ENCODE measurements at places on chromosomes 16 and 17. TPM values are rescaled to one million over a fixed set of nuclear protein-coding genes. Genes with fewer than 3 reads are reported as not detected.

TVP23A gene
- total RNA-seq: 0.83 TPM

CPPED1 gene
- 11.4 TPM for total RNA-seq

PHOSPHO1 gene
- total RNA-seq: not detected

CCDC40 gene
- total RNA-seq: 5.3 TPM

GPATCH8 gene
- total RNA-seq: 27.5 TPM

ZNF747 gene
- 11.4 TPM for total RNA-seq

MFAP4 gene
- 189 TPM for total RNA-seq

TRPV2 gene
- 9.3 TPM for total RNA-seq
